GM04504 (cell line): ENCODE measurements at places on chromosomes 11 and 22.

GRCh38 chr11:108838792-108839105 is 173.9 kb downstream of the DDX10 start:
- DNase-seq: no peak

GRCh38 chr11:14359501-14360031 is 583 bp upstream of the RRAS2 start:
- DNase-seq: no peak

- no peak for DNase-seq
Observed at GRCh38 chr22:44277386-44278135, 35.2 kb downstream of the SHISAL1 start.

DNA sequence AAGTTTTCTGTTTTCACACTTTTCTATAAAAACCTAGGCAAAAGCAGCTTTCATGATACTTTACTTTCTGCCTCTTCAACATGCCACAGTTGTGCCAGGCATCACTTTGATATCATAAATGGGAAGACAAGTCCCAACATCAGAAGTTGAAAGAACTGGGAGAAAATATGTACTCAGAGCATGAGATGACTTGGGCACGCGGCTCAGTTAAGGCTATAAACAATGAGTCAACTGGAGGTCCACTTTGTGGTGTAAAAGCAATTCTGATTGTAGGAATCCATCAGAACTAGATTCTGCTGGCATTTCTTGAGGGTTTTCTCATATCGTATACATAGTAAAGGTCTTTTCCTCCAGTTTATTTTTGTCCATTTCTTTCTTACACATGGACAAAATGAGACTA is 109.7 kb upstream of the USP47 start:
- no peak for DNase-seq

GRCh38 chr11:125947419-125948277 is 1.8 kb downstream of the VSIG10L2 start:
- no peak for DNase-seq

GRCh38 chr11:133503236-133503635 is 29.1 kb downstream of the OPCML start:
- no peak for DNase-seq

- no peak for DNase-seq
Observed at GRCh38 chr22:23192558-23192957, 12.2 kb downstream of the BCR start.

- DNase-seq: no peak
Observed at GRCh38 chr22:38947321-38948140, 9.9 kb upstream of the APOBEC3A start.

DNA sequence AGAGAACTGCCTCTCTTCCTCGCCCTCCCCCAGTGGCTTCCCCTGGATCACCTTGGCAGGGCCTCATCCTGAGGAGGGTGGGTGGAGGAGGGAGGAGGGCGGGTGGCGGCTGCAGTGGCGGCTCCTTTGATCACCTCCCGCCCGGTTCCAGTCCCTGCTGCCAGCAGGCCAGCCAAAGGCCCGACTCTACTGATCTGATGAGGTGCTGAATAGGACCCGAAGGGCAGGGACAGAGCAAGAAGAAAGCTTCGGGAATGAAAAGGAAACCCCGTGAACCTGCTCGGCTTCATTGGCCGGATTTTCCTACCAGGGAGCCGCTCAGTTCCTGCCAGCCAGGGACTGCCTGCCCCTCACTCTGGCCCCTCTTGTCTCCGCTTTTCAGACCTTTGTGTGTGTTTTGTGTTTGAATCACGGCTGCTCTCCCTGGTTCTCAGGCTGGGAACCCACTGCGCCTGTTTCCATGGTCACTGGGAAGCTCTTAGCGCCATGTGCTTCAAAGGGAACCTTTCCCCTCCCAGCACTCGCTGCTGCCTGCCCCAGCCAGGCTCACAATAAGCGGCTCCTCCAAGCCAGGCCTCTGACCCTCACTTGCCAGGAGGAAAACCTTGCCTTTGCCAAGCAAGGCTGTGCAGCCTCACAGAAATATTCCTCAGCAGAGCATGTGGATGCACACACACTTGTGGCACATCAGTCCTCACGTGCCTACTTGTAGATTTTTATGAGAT is 56.8 kb downstream of the C22orf31 start:
- DNase-seq: no peak

- DNase-seq: no peak
Observed at GRCh38 chr11:128739589-128739988, 45.7 kb downstream of the FLI1 start.

GRCh38 chr11:45982656-45983470 is 60.4 kb downstream of the LARGE2 start:
- DNase-seq: no peak

DNA sequence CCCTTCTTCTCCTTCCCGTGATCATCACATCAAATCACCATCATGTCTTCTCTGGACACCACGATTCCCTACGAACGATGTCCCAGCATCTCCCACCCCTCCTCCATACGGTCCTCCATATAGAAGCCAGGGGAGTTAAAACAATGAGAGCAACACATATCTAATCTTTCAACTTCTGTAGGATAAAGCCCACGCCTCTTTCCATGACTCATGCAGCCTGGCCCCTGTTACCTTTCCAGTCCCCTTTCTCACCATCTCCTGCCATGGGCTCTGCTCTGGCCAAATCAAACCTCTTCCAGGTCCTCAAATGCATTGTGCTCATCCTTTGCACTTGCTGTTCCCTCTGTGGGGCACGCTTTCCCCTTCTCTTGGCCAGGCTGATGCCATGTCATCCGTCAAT is 23.6 kb downstream of the RPS6KA4 start:
- DNase-seq: no peak

- no peak for DNase-seq
Observed at GRCh38 chr22:29072979-29073617, at the start of gene KREMEN1. KREMEN1 (plus strand) TSS chr22:29073035; CDS start chr22:29073131, 96 bp downstream.

DNA sequence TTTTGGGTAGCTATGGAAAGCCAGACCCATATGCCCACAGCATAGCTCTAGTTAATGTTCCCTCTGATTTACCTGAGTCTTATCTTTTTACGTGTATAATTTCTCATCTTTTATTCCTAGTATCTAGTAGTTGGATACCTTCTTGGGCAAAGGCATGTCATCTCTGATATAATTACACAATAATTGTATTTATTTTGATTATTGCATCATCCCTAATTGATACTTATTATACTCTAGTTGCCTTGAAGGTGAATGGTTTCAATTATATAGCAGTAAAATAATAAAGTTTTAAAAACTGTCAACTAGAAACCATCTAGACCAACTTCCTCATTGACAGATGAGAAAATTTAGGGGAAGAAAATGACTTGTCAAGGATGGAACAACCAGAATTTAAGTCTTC is 347.3 kb downstream of the SOX6 start:
- no peak for DNase-seq

DNA sequence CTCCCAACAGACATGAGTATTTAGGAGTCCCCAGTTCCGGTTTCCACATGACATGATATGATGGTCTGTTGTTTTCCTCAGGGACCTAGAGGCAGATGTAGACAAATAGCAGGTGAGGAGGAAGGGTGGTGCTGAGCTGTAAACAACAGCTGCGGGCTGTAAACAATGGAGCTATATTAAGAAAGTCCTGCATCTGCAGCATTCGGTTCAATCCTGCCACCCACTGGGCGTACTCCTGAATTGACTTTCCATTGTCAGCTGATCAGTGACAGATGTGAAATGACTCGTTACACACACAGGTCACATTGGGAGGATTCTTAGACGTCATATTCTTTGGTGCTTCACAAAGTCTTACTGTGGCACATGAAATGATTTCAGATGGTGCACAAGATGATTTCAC is 26.8 kb upstream of the RAG1 start:
- DNase-seq: peak; percentile 19

GRCh38 chr11:60389279-60389910 is 6.9 kb upstream of the MS4A14 start:
- no peak for DNase-seq

- no peak for DNase-seq
Observed at GRCh38 chr22:49977578-49977977, 17.0 kb downstream of the PIM3 start.

DNA sequence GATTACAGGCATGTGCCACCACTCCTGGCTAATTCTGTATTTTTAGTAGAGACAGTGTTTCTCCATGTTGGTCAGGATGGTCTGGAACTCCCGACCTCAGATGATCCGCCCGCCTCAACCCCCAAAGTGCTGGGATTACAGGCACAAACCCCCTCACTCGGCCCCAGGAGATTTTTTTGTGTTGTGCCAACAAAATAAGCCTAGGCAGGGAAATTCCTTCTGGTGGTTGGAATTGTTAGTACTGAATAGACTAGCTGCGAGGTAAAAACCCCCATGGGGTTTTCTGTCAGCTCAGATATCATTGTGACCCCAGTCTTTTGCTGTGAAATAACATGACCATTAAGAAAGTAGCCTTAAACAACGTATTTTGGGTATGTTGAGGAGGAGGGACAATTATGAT is 144.9 kb downstream of the BCR start:
- no peak for DNase-seq
